Naive thymus-derived CD8-positive, alpha-beta T cell (primary cell): ENCODE measurements at places on chromosomes 2 and 18. TPM values are rescaled to one million over a fixed set of nuclear protein-coding genes. Genes with fewer than 3 reads are reported as not detected.

- no peak for DNase-seq
Observed at GRCh38 chr18:5995626-5996025, 100.3 kb upstream of the TMEM200C start.

DNA sequence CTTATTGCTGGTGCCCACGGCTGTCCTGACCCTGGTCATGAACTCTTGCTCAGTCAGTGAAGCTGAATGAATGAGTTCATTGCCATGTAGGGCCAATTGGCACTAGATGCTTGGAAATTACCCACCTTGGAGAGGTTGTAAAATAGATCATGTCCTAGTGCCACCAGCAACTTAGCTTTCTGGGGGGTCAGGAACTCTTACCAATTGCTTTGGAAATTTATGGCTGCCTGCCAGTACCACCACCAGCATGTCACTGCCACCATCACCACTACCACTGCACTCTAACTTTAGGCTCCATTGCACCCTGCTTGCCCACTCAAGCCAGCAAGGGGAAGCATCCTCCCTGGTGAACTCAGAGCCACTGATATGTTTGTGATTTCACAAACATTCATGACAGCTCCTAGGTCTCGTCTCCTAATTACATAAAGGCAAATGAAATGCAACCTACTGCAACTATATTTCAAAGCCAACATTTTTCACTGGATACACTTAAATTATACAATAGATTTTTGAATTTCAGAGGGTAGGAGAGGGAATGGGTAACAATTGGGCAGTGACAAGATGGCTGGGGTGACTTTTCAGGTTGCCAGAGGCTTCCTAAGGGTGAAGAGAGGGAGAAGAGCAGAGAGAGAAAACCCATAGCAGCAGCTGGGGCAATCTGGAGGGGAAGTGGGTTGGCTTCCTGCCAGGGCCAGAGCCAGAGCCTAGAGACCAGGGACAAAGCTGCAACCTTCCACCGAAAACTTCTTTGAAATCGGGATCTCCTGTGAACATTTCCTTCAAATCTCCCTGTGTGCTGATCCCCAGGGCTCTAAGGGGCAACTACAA lies 3.5 kb upstream of the EMILIN1 start:
- peak; percentile 57 for DNase-seq

The CTAGE1 gene
- not detected for total RNA-seq

The DSC1 gene
- total RNA-seq = 11.3 TPM

DNA sequence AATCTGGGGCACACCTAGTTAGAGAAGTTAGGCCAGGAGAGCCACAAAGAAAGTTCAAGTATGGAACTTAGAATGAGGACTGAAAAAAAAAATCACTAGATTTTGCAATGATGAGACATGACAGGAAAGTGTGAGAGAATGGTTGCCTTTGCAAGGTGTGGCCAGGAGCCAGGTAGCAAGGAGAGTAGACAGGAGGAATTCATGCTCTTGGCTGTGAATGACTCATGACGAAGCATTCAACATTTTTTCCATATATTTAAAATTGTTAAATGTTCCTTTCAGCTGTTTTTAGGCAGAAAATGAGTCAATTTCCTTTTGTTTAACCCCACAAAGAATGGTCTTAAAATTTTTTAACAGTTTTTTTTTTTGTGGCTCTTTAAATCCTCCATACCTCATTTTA lies 636.9 kb downstream of the PLCL1 start:
- no peak for DNase-seq
